ENCODE measurements at places on chromosomes 16 and 17. TPM values are rescaled to one million over a fixed set of nuclear protein-coding genes. Genes with fewer than 3 reads are reported as not detected.

Gene MPP3
- 0.37 TPM for total RNA-seq

Gene DOC2A
- 1.3 TPM for total RNA-seq

Gene MT3
- 27.0 TPM for total RNA-seq

Gene TPSB2
- total RNA-seq, result not detected

Gene SSTR5
- total RNA-seq, result not detected

DNA sequence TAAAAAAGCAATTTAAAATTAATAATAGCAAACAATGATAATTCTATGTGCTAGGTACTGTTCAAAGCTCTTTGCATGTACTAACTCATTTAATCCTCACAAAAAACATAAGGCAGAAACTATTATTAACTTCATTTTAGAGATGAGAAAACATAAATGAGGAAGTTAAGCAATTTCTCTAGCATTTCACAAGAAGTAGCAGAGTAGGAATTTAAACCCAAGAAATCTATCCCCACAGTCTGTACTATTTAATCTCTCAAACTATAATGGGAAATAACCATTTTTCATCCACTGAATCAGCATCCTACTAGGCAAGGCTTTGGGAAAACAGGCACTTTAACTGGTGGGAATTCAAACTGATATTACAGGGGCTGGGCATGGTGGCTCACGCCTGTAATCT lies 42.2 kb upstream of the INTS2 start:
- no peaks in the 10 kb centered on the region for H3K27me3 ChIP-seq
- no peak for DNase-seq
- peaks cover 24% of the 10 kb centered on the region for H3K36me3 ChIP-seq
- H3K27ac ChIP-seq, result no peak overlapping the region

- DNase-seq, result no peak
- H3K36me3 ChIP-seq, result no peaks in the 10 kb centered on the region
- no peaks in the 10 kb centered on the region for H3K27me3 ChIP-seq
- no peak overlapping the region for H3K4me3 ChIP-seq
- no peak overlapping the region for H3K27ac ChIP-seq
Measured at GRCh38 chr16:72848759-72849664, 198.9 kb downstream of the ZFHX3 start.

DNA sequence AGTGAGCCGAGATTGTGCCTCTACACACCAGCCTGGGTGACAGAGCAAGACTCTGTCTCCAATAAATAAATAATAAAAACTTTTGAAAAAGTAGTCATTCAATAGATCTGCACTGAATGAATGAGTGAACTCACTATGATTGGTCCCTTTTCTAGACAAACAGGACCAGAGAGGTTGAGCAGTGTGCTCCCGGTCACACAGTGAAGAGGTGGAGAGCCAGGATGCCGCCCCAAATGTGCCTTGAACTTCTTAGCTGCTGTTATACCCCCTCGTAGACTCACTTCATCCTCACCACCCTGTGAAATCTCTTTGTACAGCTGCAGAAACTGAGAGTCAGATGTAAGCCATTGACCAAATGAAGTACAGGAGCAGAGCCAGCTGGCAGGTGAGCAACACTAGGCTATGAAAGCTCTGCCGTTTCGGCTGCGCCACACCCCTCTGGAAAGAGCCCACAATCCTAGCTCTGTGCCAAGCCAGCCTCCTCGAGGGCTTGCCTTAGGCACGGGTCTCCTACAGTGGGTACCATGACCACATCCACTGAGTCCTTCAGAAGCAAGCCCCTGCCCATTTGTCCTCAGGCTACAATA lies 7.8 kb upstream of the KIAA0513 start:
- H3K27ac ChIP-seq, result no peak overlapping the region
- no peaks in the 10 kb centered on the region for H3K36me3 ChIP-seq
- H3K27me3 ChIP-seq, result no peaks in the 10 kb centered on the region

DNA sequence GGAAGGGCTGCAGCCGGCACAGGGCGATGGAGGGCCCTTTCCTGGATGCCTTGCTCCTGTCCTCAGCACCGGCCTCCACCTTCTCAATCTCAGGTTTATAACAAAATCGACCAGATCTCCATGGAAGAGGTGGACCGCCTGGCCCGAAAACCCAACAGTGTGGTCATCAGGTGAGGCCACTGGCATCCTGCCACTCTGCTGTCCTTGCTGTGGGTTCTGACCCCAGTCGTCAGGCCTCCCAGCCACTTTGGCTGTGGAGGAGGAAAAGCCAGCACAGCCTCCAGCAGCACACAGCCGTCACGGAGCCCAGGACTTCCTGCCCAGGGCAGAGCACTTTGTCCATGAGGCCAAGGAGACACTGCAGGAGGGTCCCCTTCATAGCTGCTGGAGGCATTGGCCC lies 6.7 kb upstream of the MYO15A start:
- peaks cover 3% of the 10 kb centered on the region for H3K36me3 ChIP-seq
- no peaks in the 10 kb centered on the region for H3K27me3 ChIP-seq
- DNase-seq, result no peak
- H3K27ac ChIP-seq, result no peak overlapping the region

DNA sequence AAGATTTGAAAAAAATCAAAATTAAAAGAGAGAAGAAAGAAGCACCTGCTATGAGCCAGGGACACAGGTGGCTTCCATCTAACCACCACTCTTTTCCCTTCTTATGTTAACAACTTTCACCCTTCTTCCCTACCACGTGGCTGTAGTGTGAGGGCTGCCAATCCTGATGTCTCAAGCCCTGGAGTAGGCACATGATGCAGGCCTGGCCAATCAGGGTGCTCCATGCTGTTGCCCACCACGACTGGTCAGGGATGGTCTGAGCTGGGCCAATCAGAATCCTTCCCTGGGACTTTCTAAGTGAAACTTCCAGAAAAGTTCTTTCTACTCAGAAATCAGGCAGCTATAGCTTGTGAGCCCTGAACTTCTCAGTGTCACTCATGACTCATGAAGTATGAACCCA lies 140.7 kb downstream of the SDK2 start:
- no peak overlapping the region for H3K27ac ChIP-seq
- H3K4me1 ChIP-seq, result no peaks in the 10 kb centered on the region
- DNase-seq, result no peak

- DNase-seq, result no peak
- H3K4me1 ChIP-seq, result no peaks in the 10 kb centered on the region
- no peaks in the 10 kb centered on the region for H3K36me3 ChIP-seq
- no peak overlapping the region for H3K4me3 ChIP-seq
Measured at GRCh38 chr16:51816929-51817328, 665.9 kb upstream of the SALL1 start.

GRCh38 chr16:12334852-12335251 lies 358.3 kb downstream of the SNX29 start:
- no peak overlapping the region for H3K27ac ChIP-seq
- peaks cover 3% of the 10 kb centered on the region for H3K36me3 ChIP-seq
- no peak overlapping the region for H3K4me3 ChIP-seq
- no peak for DNase-seq
- no peaks in the 10 kb centered on the region for H3K27me3 ChIP-seq

DNA sequence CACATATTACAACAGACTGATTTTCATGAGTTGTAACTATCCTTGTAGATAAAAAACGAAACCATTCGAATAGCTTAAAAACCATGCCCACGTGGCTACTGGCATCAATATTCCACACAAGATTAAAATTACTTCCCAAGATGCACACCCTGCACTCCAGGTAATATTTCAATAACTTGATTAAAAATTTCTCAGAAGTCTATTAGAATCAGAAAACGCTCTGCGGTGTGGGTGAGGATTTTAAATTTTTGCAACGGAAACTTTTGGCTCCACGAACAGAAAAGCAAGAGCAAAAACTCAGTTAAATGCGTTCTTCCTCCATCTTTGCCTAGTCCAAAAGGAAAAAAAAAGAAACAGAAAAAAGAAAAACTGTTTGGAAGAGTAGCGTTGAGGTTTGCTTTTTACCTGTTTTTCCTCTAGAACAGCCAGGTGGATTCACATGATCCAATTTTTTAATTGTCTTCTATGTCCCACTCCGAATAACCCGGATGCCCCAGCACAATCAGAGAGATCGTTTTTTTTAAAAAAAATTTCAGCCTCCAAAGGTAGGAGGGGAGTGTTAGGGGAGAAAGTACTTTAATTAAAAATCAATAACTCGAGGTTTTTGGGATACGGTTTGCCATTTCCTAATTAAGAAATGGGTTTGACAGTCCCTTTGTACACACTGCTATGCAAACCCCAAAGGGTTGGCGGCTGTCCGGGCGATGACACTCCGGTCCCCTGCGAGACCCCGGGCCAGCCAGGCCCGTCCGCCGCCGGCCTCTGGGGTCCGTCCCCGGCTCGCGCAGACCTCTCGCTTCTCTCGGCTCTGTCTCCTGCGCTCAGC lies 708 bp upstream of the NFAT5 start:
- peaks cover 24% of the 10 kb centered on the region for H3K36me3 ChIP-seq
- no peak for DNase-seq
- H3K4me1 ChIP-seq, result peaks cover 56% of the 10 kb centered on the region
- peak overlapping the region; percentile 91 for H3K4me3 ChIP-seq

- DNase-seq, result no peak
- no peak overlapping the region for H3K4me3 ChIP-seq
- H3K27ac ChIP-seq, result no peak overlapping the region
- H3K4me1 ChIP-seq, result peaks cover 25% of the 10 kb centered on the region
Measured at GRCh38 chr17:59616253-59616920, 3.3 kb upstream of the CLTC start.

DNA sequence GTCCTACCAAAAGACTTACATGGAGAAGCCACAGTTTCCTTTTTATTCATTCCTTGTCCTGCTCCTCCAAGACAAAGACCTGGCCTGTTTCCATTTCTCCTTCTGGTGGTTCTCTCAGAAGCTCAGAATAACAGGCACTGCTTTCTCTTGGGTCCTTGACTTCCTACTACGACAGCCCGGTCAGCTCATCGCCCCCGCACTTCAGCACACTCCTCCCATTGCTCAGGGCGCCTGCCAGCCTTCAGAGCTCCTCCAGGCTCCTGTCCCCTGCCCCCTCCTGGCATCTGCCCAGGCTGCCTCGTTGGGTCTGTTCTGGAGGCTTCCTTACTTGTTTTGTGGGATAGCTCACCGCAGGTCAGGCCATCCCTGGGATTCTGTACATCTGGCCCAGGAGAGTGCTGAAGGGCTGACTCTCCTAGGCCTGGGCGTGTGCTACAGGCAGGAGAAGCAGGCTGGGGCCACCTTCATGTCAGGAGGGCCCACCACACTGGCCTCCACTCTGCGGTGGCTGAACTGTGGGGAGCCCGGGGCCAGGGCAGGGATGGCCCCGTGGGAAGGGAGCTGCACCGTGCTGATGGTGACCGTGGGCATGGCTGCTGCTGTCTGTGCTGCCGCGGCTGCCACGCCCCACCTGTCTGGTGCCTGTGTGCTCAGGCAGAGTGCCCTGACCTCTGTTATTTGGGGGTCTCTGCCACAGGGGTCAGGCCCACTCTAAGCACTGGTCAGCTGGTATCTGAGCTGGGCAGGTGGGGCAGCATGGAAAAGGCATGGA lies 17.7 kb downstream of the TCF25 start:
- H3K4me3 ChIP-seq, result no peak overlapping the region
- peaks cover 46% of the 10 kb centered on the region for H3K36me3 ChIP-seq
- H3K27ac ChIP-seq, result no peak overlapping the region
- H3K27me3 ChIP-seq, result no peaks in the 10 kb centered on the region

DNA sequence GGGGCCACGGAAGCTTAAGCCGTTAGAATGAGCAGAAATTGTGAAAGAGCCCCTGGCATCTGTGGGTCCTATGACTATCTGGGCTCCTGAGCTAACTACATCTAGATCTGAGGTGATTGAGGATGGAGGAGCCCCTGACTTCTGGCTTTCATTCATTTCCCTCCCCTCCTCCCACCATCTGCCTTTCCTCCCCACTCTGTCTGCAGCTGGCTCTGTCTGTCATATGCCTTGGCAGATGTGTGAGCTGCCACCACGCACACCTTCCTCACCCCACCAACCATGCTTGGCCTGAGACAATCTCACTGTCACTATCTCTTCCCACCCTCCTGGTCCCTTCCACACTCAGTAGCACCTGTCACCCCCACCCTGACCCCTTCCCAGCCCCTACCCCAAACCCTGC lies 5.1 kb downstream of the CD300E start:
- H3K36me3 ChIP-seq, result no peaks in the 10 kb centered on the region
- no peak for DNase-seq
- peaks cover 22% of the 10 kb centered on the region for H3K27me3 ChIP-seq
- no peak overlapping the region for H3K27ac ChIP-seq
- no peaks in the 10 kb centered on the region for H3K4me1 ChIP-seq

- DNase-seq, result no peak
- no peak overlapping the region for H3K4me3 ChIP-seq
- peaks cover 9% of the 10 kb centered on the region for H3K27me3 ChIP-seq
- H3K4me1 ChIP-seq, result no peaks in the 10 kb centered on the region
Measured at GRCh38 chr16:26118575-26118974, 426.8 kb downstream of the HS3ST4 start.
